ENCODE measurements at places on chromosomes 1 and 21. TPM values are rescaled to one million over a fixed set of nuclear protein-coding genes. Genes with fewer than 3 reads are reported as not detected.

GRCh38 chr1:229440851-229441537, 7.1 kb upstream of the ACTA1 start:
- DNase-seq = no peak

GRCh38 chr1:247317702-247318101, 14.0 kb downstream of the ZNF496 start:
- DNase-seq = no peak

DNA sequence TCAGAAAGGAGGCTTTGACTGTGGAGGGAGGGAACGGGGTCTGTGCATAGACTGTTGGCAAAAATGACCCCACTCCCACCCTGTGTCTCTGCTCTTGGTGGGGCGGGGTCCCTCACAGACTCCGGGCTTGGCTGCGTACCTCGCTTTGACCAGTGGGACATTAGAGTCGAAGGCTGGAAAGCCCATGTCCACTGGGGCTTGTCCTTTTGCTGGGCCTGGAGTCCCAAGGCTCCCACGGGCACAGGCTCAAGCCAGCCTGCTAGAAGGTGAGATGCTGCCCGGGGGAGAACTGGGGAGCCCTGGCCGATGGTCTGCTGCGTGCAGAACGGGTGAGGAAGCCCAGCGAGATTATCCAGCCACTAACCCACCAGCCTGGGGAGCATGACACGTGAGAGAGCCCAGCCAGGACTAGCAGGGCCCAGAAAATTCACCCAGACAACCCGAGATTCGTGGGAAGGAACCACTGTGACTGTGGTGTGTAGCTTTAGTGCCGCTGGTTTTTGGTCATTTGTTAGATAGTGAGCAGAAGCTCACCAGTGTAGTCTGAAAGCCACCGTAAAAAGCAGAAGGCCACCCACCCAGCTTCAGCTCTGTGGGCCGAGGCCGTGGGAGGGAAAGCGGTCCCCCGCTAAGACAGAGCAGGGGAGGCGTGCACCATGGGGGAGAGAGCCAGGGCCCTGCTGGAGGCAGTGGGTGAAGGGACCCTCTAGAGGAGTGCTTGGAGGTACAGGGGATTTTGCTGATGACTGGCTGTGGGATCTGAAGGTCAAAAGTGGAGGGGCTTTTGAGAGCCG, 78.3 kb upstream of the C1orf174 start:
- DNase-seq = no peak

DNA sequence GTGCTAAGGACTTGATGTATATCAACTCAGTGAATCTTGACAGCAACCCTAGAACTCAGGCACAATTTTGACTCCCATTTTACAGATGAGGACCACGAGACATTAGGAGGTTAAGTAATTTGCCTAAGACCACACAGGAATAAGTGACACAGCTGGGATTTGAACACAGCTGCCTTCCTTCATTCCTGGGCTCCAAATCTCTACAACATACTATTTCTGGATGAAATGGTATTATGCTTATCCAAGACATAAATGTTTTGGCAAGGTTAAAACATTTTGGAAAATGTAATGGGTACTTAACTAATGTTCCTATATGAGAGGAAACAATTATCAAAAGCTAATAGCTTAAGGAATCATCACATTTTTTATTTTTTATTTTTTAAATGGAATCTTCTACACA, 4.8 kb downstream of the CLDN8 start:
- DNase-seq = no peak

Gene KRTAP21-1
- total RNA-seq = not detected

Gene OPRD1
- not detected for total RNA-seq

Gene EPHA8
- total RNA-seq = not detected

DNA sequence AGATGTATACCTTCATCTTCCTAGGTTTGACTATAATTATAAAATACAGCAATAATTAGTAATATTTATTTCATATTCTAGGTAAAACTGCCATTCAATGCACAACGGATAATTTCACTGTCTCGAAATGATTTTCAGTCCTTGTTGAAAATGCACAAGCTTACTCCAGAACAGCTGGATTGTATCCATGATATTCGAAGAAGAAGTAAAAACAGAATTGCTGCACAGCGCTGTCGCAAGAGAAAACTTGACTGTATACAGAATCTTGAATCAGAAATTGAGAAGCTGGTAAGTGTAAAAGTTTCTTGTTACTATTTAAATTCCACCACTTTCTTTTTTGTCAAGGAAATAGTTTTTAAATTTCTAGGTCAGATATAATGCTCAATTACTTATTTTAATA, 30.7 kb downstream of the BACH1 start:
- no peak for DNase-seq

- DNase-seq = no peak
These were observed 171.7 kb upstream of the FGGY start for GRCh38 chr1:59125154-59125553.

- DNase-seq = no peak
These were observed 138.4 kb downstream of the PLXNA2 start for GRCh38 chr1:208105756-208106155.

Gene BEND5
- total RNA-seq = 18.2 TPM

Gene DMRTA2
- total RNA-seq = not detected

DNA sequence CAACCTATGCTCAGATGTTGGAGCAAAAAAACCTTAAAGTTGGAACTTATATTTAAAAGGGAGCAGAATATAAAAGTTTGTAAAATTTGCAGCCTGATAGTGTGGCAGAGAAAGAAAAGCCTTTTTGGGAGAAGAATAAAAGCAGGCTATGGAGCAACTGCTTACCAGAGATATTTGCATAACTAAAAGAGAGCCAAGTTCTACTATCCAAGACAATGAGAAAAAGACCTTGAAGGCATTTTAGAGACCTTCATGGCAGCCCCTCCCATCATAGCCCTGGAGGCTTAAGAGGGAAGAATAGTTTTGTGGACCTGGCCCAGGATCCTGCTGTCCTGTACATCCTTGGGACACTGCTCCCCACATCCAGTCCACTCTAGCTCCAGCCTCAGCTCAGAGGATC, 312.5 kb upstream of the ZRANB2 start:
- DNase-seq = no peak

DNA sequence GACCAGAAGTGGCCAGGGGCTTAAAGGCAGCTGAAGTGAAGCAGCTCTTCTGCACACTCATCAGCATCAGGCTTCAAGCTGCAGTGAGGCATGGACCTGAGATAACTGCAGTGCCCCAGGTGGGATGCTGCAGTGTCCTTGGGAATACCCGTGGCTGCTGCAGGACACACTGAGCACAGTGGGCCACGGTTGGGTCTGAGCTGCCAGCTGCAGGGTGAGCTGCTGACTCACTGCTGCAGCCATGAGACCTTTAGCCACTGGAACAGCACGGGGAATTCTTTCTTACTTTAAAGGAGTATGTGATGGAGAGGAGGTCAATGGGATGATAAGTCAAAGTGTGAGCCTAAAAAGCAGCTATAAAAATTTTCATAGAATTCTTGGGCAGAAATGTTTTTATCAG, 102.1 kb downstream of the XCL2 start:
- no peak for DNase-seq

DNA sequence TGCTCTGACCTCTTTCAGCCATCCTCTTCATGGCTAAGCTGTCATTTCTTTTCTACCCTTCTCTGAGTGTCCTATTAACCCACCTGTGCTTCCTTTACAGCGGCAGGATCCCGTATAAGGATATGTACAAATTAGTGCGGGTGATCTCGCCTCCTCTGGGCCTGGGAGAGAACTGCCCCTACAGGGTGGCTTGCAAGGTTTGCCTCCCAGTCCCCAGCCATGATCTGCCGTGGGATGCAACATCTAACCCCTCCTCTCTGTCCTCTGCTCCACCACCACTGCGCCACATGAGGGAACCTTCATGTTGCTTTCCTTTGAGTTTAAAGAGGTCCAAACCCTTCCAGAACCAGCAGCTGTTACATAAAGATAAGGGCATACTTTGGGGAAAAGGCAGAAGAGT, 282.2 kb downstream of the ZNF648 start:
- DNase-seq = no peak

GRCh38 chr1:155694167-155694566, 5.3 kb downstream of the DAP3 start:
- DNase-seq = no peak

DNA sequence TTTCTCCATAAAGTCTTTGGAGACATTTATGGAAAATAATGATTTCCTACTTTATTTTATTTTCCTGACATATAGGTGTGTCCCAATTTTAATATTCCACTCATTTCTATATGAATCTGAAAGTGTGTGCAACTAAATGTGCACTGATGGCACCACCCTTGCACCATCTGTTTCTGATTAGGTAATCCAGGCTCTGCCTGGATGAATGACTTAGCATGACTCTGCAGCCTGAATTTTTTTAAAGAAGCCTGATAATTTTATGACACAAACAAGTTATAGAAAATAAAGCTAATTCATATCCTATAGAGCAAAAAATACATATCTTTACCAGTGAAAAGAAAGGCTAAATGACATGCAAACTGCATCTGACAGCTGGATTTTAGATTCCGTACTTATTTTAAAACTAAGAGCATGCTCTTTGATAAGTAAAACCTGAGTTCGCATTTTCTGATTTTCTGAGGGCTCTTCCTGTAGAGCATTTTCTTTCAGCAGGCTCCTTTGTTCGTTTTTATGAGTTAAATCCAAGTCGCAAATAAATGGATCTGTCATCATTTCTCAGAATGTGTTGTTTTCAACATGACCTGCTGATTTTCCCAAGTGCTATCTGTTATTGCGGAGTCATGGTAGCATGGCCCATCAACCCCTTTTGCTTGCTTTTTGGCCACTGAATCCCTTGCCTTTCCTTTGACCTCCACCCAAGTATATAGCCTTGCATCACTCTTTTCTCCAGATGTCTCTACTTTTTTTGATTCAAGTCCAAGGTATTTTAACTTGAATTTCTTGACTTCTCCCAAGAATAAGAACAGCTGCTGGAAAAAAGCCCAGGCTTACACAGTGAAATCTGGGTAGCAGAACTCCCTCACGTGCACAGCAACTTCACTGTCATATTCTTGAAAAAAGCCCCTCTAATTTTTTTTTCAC, 52.8 kb upstream of the LYPLAL1 start:
- no peak for DNase-seq

- no peak for DNase-seq
These were observed 2.5 kb downstream of the UCK2 start for GRCh38 chr1:165829888-165830287.

- no peak for DNase-seq
These were observed 607.3 kb downstream of the NCAM2 start for GRCh38 chr21:21605521-21605920.

DNA sequence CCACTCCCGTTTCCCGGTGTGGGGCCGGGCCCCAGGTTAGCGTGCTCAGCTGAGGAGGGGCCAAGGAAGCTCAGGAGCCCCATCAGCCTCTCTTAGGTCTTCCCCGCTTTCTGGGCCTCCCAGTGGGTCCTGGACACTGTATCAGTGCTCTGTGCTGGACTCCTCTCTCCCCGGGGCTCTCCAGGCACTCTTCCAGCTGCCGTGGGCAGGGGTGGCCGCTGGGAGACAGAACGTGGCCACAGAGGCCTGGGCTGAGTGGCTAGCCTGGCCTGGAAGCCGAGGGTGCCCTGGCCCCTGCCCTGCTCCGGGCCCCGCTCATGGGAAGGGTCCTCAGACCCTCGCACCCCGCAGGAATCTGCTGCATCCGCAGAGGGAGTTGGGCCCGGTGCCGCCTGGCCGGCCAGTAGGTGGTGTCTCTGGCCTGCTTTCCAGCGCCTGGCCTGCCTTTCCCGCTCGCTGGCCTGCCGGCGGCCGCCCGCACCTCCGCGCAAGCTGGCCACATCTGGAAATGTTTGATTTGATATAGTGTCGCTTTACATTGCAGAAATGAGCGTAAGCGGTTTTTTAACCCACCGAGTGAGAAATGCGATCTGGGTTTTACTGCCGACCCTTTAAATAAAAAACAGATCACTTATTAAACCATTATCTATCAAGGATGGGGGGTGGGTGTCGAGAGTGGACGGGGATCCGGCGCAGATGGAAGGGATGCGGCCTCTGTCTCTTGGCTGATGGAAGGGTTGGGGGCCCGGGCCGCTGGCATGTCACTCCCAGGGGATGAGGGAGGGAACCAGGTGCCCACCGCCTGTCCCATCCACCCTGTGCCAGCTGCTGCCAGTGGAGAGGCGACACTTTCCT, 74.4 kb upstream of the TTC34 start:
- no peak for DNase-seq
